Inflammatory macrophage treated with lipopolysaccharide for 1 hour (primary cell): ENCODE measurements at places on chromosomes 1 and 21.

DNA sequence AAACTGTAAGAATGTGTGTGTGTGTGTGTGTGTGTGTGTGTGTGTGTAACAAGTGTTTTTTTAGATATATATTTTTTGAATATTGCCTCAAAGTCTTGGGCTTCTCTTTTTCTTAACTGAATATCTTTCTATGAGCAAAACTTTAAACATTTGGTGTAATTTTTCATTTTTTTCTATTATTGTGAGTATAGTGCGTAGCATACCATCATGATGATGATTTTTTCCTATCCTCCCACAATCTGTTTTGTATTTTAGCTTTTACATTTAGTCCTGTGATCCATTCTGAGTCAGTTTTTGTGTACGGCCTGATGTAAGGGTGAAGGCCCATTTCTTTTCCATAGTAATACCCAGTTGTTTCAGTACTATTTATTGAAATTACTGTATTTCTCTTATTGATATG lies 680.6 kb downstream of the TTLL7 start:
- DNase-seq = no peak

DNA sequence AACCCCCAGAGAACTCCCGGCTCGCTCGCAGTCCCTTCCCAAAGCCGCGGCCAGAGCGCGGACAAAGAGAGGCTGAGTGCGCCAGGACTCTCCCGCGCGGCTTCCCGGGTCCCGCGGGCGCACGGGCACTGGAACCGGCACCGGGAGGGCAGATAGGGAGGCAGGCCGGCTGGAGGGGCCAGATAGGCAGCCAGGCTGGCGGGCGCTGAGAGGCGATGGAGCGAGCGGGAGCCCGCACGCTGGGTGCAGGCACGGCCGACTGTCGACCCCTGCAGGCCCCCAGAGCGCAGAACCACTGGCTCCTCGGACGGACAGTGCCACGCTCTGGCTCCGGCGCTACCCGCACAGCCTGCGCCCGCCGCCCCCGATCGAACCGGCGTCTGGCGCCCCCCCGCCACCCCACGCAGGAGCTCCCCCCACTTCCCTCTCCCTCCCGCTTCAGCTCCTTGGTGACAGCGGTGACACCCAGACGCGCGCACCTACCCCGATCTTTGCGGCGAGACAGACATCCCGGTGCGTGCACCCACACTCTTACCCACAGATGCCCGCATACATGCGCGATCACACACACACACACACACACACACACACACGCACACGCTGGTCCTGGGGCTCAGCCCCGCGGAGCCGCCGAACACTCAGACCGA lies 534 bp downstream of the SLC6A9 start:
- no peak for DNase-seq

- no peak for DNase-seq
These were observed 40.6 kb downstream of the WLS start for GRCh38 chr1:68191717-68192116.

DNA sequence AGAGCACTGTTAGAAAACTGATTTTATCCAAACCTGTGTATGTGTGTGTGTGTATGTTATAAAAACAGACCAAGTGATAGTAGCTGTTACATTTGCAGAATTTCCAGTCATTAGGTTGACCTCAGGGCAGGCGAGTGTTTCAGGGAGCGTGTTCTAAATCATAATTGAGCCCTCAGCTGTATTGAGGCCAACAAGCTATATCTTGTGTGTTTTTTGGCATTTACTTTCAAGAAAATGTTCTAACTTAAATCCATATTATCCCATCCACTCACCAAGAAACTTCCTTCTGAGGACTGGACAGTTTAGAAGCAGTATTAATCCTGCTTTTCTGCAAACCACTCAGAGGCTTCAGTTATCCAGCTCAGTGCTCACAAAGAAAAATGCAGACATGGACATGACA lies 12.0 kb downstream of the DDAH1 start:
- no peak for DNase-seq

DNA sequence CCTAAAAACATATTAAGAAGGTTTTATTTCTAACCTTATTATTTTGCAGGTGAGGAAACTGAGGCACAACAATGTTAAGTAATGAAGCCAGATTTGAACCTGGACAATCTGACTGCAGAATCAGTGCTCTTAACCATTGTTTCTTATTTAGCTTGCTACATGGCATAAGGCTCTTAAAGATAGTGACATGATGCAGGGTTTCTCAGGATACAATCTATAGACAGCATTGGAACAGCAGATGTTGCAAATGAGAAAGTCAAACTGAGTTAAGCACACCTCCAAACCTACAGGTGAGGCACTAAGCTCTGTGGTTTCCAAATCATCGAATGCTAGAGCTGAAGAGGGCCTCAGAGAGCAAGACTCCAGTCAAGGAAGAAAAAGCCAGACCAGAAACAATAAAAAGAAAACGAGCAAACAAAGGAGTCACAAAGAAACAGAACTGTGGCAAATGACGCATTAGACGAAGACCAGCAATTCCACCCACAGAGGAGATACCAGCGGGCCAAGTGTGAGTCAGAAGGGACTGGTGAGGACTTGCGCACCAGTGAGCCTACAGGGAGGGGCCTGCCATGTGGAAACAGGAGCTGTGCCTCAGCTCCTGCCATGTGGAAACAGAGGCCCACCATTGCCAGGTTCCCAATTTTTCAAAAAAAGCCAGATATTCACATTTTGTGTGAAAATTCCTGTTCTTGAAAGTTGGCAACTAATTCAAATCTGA lies 14.4 kb downstream of the CD58 start:
- peak; percentile 98 for DNase-seq

DNA sequence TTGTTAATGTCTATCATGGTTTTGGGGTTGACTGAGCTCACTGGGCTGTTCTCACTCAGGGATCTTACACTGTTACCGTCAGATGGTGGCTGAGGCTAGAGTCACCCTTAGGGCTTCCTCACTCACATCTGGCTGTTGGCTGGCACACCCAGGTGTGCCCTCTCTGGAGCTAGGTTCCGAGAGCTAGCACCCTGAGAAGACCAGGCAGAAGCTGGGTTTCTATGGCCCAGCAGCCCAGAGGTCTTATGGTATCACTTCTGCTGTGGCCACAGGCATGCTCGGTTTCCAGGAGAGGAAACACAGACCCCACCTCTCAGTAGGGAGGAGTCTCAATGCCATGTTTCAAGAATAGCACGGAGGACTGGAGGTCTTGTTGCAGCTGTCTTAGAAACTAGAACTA lies 20.7 kb upstream of the KIF1B start:
- DNase-seq = no peak

GRCh38 chr21:45877821-45878469 lies 103.6 kb upstream of the COL6A1 start:
- DNase-seq = no peak

DNA sequence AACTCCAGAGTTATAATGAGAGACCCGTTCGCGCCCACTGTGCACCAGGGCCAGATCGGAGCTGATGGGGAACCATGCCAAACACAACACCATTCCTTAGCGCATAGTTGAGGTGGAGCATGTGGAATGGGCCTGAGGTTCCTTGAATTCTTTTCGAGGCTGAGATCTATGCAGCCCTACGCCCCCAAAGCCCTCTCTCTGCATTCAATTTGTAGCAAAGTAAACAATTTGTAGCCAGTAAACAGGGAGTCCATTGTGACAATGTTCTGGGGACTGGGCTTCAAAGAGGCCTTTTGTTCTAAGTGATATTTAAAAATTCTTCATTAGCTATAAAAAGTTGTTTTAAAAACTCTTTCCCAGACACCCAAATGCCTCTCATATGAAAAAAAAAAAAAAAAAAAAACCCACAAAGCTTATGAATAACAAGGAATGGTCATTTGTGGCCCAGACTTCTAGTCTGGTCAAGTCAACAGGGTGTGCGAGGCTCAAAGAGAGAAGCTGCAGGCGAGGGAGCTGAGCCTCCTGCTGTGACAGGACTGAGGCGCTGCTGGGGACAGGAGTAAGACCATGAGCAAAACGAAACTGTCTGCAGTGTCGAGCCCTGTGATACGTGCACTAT lies 30.6 kb upstream of the KCNE2 start:
- DNase-seq = no peak

DNA sequence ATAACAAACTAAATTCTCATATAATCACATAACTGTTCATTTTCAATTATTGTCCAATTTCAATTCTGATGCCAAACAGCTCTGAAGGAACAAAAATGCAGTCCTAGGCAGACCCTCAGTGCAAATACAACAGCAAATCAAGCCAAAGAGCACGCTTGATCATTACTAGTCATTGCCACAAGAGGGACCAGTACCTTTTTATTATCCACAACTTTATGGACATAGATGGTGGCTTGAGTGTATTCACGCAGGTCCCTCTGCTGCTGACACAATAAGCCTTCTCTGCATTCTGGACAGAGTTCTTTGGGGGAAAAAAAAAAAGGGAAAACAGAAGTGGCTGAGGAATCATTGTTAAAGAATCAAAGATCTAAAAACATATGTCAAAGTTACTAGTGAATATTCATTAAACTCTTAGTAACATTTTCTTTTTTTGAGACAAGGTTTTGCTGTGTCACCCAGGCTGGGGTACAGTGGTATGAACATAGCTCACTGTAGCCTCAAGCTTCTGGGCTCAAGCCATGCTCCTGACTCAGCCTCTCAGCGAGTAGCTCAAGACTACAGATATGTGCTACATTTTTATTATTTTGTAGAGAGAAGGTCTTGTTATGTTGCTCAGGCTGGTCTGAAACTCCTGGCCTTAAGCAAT lies 34.3 kb upstream of the RAP1GAP start:
- DNase-seq = peak; percentile 13
